ENCODE measurements at places on chromosomes 11 and 22. TPM values are rescaled to one million over a fixed set of nuclear protein-coding genes. Genes with fewer than 3 reads are reported as not detected.

GRCh38 chr11:1568441-1568911, 3.6 kb downstream of the DUSP8 start:
- no peak for DNase-seq

- DNase-seq: no peak
Measured at GRCh38 chr22:45413013-45413367, 409 bp downstream of the SMC1B start.

Gene GRIA4
- total RNA-seq: 2.9 TPM

- no peak for DNase-seq
Measured at GRCh38 chr22:26238596-26238995, 69.3 kb downstream of the SEZ6L start.

DNA sequence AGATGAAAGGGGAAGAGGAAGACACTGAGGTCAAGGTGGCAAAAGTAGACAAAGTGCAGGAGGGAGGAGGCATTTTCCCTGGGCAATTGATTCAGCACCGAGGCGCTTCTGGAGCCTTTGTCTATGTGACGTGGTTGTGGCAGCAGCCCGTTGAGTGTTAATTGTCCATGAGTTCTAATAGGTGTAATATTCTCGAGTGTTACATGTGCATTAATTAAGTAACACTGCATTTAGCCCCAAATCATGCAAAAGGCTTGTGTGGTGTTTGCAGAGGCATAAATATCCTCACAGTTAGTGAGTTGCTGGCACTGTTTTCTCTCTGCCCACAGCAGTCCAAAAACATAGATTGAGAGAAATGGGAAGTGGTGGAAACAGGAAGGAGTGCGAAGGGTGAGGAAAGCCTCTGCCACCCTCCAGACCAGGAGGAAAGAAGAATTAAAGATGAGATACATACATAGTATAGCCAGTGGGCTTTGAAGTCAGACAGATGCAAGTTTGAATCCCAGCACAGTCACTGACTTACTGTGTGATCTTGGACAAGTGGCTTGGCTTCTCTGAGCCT, 361.2 kb downstream of the MN1 start:
- DNase-seq: no peak

Gene HOATZ
- not detected for total RNA-seq

DNA sequence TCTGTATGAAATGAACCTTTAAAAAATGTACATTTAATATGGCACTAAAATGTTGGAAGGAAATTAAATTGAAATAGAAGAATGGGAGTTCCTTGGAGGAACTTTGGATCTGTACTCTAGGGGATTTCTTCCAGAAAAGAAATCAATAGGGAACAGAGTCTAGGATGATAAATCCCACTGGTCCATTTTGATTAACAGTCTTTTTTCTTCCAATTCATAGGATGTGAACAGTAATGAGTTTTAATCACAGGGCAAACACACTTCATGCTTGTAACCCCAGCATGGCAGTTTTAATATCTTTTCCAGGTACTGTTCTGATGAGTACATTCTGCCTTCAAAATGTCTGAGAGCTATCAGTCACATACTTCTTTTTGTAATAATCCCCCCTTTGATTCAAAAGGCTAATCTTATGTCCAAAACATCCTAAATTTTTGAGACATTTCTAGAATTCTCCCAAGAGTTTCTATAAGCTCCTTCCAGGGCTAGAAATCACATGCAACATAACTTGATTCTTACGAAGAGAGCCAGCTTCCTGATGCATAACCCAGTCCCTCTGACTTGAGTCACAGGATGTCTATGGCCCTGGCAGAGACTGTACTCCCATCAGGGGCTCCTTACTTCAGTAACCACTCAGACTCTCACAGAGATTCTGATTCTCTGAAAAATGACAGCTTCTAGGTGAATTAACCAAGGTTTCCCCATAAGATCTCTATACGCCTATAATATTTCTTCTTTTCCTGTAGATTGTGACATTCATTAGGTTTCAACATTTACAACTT, 112.9 kb downstream of the SLC36A4 start:
- no peak for DNase-seq

- DNase-seq: no peak
Measured at GRCh38 chr11:131979364-131979763, 608.9 kb downstream of the NTM start.

DNA sequence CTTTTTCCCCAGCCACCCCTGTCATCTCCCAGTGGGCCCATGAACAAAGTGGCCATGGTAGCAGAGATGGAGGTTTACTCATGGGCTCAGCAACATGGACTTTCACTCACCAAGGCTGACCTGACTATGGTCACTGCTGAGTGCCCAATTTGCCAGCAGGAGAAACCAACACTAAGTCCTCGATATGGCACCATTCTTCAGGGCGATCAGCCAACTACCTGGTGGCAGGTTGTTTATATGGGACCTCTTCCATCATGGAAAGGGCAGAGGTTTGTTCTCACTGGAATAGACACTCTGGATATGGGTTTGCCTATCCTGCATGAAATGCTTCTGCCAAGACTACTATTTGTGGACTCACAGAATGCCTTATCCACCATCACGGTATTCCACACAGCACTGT, 1009.1 kb downstream of the NTM start:
- DNase-seq: no peak

Gene TEX12
- total RNA-seq: not detected

- no peak for DNase-seq
Measured at GRCh38 chr11:91749251-91749650, 475.4 kb upstream of the FAT3 start.

GRCh38 chr11:39780131-39780530, 1679.3 kb downstream of the LRRC4C start:
- DNase-seq: no peak

DNA sequence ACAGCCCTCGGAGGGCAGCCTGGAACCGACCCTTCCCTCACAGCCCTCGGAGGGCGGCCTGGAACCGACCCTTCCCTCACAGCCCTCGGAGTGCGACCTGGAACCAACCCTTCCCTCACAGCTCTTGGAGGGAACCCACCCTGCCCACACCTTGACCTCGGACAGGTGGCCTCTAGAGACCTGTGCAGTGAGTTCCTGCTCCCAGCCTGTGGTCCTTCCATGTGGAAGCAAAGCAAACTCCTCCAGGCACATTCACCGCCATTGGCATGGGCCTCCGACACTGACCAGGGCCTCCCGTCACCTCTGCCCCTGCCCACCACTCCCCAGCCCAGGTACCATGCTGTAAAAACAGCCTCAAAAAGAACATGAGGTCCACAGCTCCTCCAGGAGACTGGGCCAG, 272.1 kb downstream of the BRD1 start:
- DNase-seq: no peak

GRCh38 chr11:69641681-69642548, 959 bp downstream of the CCND1 start:
- DNase-seq: no peak

Gene DEFB131B
- not detected for total RNA-seq

Gene PCSK7
- total RNA-seq: 49.7 TPM
